ENCODE measurements at places on chromosomes 2 and 18.

DNA sequence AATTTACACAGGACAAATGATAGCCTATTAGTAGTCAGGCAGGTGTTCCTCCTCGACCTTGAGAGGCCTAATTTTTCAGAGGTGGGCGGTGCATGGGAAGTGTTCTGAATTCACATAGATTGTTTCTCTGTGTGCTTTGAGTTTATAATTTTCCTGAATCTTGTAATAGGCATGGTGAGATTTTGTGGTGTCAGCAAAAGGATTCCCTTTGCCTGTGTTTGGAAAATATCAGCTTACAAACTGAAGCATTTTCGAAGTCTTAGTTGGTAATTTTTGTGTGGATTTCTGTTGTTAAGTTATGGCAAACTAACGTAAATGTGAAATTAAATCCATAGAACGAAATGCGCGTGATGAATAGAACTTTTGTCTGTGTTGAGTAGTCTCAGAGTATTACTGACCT lies 194.0 kb upstream of the RBMS1 start:
- no peak for DNase-seq

- peak; percentile 22 for DNase-seq
Measured at GRCh38 chr2:6946722-6947121, 29.5 kb downstream of the RNF144A start.

- DNase-seq, result no peak
Measured at GRCh38 chr18:7764405-7764804, 197.3 kb downstream of the PTPRM start.

DNA sequence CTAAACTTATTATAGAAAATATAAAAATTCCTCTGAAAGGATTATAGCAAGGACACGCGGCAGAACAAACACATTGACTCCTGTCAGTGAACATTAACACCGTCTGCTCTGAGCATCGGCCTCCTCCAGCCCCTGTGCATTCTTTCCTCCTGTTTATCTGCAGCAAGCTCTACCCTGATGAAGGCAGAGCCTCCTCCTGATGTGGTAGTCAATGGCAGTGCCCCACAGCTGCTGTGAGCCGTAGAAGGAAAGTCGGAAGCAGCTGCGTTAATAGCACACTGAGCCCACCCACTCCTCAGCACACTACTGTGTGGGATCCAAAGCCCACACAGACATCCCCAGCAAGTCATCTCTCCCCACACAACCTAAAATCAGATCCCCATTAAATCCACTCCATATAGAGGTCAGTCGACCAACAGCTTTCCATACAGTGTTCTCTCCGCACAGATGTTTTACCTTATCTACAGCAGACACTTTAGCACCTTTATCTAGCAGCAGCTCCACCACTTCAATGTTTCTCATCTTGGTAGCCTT lies 41.0 kb downstream of the KIDINS220 start:
- no peak for DNase-seq

- no peak for DNase-seq
Measured at GRCh38 chr2:176137906-176138305, 8.4 kb downstream of the HOXD8 start.

DNA sequence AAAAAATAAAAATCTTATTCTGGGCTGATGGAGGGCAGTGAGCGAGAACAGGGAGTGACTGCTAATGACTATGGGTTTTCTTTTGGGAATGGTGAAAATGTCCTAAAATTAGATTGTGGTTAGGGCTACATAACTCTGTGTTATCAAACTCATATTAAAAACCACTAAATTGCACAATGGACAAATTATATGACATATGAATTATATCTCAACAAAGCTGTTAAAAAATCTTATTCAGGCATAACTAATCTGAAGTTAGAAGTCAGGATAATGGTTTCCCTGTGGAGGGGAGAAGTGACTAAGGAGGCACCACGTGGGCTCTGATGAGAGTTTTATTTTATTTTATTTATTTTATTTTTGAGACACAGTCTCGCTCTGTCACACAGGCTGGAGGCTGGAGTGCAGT lies 32.1 kb upstream of the DPP4 start:
- peak; percentile 53 for DNase-seq

DNA sequence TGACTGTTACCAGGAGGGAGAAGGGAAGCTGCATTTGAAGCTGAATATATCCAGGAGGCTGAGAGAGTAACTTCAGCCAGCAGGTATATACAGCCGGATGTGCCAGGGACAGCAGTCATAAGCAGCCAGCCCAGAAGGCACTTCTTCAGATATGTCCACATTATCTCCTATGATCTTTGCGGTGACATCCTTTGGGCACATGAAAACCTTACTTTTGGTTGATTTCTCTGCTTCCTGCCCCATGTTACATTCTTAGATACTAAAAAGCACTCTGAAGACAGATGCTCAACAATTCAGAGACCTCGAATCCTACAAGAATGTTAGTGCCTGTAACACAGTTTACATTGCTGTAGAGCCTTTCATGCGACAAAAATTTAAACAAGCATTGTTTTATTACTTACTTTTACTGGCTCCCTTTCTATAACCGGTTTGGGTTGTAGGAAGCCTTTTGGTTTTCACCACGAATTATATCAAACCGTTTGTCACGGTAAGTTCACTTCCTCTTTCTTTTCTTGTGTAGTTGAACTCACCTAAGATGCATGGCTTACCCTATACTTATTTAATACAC lies 50.3 kb upstream of the TLK1 start:
- no peak for DNase-seq
